ENCODE measurements at places on chromosomes 11 and 22.

- no peak for DNase-seq
Measured at GRCh38 chr11:129315781-129316579, 59.7 kb upstream of the BARX2 start.

GRCh38 chr22:28013611-28014010, 94.6 kb upstream of the PITPNB start:
- DNase-seq: no peak

DNA sequence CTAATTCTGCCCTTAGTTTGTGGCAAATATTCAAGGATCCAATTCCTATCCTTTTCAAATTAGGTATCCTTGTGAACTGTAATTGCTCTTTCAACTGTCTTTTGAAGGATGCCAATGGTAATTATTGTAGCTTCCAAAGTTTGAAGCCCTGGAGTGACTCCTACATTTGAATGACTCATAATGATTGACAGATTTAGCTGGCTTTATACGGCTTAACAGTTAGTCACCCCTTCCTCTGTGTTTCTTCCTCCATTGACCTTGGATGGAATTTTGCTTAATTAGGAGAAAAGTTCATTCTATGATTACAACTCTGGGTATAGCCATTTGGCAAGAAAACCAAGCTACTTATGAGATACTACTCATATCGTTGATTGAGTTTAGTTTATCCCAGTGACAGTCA, 639.3 kb upstream of the KIRREL3 start:
- no peak for DNase-seq

DNA sequence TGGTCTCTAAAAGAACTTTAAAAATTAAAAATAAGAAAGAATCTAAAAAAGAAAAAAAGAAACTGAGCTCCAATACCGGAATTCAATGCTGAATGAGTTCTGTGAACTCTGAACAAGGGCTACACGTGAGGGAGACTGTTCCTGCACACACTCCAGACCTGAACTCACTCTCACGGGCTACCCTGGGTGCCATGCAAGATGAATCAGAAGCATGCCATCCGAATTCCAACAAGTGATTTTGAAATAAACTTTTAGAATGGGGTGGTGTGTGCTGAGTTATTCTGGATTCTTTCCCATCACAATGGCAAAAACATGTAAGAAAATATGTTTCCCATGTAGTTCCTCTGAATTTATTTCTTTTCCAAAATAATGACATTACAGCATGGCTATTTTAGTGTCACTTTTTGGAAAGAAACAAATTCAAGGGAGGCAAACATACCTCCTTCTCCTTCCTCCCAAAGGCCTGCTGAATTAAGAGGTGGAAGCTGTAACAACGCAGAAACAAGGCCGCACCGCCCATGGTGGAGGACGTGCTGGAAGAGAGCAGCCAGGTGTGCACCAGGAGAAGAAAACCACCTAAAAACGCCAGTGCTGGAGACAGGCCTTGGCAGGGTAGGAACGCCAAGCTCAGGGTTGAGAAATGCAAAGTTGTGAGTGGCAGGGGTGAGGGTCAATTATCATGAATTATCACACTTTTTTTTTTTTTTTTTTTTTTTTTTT, 63.2 kb upstream of the ARFGAP3 start:
- DNase-seq: no peak

DNA sequence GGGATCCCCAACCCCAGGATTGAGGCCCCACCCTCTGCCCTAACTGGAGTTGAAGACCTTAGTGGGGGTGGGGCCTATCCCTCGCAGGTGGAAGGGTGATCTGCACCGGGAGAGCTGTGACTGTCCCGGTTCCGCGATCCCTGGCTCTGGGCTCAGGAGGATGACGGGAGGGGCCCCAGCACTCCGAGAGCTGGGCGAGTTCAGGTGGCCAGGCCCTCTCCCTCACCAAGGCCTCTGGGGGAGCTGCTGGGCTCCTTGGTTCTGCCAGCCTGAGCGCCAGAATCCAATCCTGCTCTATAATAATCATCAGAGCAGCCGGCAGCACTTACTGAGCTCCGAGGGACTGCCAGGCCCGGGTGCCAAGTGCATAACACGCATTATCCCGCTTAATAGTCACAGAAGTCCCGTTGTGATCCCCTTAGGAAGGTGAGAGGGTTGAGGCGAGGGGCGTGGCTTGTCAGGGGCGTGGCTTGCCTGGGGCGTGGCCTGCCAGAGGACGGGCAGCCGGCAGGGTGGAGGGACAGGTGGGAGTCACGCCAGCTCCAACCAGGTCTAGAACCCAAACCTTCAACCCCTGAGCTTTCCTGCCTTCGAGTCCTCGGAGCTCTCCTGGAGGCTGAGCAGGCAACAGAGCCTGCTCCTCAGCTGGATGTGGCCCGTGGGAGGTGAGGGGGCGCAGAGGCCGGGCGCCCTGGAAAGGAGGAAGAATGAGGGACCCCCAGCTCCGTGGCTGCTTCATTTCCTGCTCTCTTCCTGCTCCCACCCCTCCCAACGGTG, 7.3 kb upstream of the SYT7 start:
- peak; percentile 38 for DNase-seq

DNA sequence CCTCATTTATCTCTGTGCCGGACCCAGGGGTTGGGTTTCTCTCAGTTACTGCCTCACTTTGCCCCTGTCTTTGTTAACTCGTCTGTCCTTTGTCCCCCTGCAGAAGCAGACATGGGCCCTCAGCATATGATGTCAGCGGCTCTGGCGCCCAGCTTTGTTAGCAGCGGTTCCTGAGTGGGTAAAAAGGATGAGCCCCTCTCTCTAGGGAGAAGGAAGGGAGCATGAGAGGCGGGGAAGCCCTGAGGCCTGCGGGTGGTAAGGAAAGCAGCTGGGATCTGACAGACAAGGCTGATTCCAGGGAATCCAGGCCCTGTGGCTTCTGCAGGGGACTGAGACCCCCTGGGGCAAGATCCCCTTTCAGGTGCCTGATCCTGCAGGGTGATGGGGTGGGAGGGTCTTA, 51.7 kb downstream of the MCM5 start:
- no peak for DNase-seq

- no peak for DNase-seq
Measured at GRCh38 chr11:132463295-132464002, 1068.9 kb downstream of the OPCML start.

DNA sequence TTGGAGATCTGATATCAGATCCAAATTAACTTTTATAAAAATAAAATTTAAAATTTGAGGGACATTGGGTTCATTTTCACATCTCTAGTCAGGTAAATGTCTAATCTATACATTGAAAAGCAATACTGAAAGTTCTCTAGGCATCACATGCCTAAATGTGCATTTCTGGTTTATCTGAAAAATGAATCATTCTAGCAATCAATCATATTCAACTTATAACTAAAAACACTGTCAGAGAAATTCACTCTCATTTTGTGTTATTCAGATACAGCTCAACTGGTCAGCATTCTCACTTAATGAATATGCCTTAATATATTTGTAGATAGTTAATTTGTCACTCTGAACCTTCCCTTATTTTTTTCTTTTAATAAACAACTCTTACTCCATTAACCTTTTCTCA, 243.2 kb downstream of the CASP12 start:
- DNase-seq: no peak

DNA sequence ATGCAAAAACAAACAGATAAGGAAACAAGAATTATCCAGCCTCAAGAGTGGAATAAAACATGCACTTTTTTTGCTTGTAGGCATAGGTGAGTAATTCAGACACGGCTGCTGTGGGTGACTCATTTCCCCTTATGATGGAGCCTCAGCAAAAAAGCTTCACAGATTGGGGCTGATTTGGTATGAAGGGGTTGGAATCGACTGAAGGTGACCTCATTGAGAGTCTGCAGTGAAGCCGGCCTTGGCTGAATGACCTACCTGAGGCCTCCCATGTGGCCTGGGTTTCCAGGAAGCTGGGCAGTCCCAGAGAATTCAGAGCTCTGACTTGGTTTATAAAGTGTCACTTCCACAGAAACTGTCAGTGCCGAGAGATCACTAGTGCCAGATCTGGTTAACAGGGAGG, 34.2 kb upstream of the VPREB1 start:
- peak; percentile 12 for DNase-seq

DNA sequence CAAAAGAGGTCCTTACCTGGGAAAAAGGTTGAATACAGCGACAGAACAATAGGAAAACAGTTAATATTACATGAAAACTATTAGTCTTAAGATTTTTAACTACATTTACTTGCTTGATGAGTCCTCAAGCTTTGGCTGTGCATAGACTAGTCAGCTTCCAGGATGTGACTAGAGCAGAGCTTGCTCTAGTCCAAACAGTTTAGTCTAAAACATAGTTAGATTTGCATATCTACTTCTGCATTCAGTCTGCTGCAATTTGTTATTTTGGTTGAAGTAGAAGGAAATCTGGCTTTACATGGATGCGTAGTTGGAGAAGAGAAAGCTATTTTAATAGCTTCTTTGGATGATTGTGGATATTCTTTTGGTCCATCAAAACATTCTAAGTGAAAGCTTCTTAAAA, 95.3 kb upstream of the ALKBH3 start:
- no peak for DNase-seq

- DNase-seq: no peak
Measured at GRCh38 chr11:92830377-92831155, 138.9 kb upstream of the MTNR1B start.

DNA sequence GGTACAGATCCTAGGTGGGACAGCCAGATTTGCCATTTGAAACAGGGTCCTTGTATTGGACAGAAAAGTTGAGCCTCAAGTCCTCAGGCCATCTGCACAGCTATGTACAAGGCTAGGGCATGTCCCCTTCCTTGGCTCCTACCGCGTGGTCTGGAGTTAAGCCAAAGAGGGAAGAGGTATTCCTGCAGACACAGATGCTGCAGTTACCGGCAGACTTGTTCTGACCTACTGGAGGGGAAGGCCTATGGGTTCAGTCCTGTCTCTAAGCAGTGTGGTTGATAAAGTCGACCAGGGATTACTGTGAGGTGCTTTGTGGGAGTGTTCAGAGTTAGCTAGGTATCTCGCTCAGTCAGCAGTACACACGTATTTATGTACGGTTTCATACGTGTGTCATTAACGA, 180.6 kb downstream of the ADAMTS15 start:
- no peak for DNase-seq

DNA sequence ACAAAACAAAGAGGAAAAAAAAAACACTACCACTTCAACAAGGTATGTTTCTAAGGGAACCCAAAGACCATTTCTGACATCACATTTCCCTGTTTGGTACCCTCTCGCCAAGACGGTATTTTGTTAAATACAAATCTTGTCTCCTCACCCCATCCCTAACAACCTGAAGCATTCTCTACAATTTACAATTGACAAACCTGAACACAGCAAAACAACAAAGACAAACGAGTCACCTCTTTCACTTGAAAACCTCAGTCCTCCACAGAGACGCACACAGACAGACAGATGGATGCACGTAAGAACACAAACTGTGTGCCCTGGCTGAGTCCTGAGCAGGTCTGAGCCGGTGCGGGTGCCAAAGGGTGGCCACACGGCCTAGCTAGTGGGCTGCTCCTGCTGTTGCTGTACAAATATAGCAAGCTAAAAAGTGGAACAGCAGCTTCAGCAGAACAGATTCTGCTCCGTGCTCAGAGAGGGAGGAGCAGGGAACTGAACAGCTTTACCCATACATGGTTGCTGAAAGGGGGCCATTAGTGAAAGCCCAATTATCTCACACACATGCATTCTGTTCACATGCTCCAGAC, 28.5 kb downstream of the CELF1 start:
- DNase-seq: no peak

GRCh38 chr11:111101881-111102280, 143.6 kb upstream of the POU2AF2 start:
- no peak for DNase-seq

- DNase-seq: no peak
Measured at GRCh38 chr11:117993988-117994745, 8.0 kb downstream of the IL10RA start.

DNA sequence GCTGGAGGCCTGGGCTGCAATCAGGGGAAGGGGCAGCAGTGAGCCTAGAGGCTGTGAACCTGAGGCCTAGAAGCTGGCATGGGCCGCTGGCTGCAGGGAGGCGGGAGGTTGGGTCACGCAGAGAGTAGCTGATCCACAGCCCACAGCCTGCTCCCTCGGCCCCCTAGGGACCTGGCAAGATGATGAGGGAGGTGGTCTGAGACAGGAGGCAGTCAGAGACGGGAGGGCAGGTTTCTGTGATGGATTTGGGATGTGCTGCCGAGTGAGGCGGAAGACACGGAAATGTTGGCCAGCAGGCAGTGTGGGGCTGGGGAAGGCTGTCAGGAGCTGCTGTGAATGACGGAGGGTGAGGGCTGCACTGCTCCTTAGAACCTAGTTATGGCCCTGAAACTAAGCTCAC, 22.7 kb downstream of the LRFN4 start:
- DNase-seq: no peak

GRCh38 chr22:19962909-19963806, 21.5 kb upstream of the TXNRD2 start:
- DNase-seq: no peak

GRCh38 chr11:68998390-68998911, 14.6 kb downstream of the MRGPRF start:
- no peak for DNase-seq

- no peak for DNase-seq
Measured at GRCh38 chr11:68541116-68541515, 80.6 kb downstream of the PPP6R3 start.

DNA sequence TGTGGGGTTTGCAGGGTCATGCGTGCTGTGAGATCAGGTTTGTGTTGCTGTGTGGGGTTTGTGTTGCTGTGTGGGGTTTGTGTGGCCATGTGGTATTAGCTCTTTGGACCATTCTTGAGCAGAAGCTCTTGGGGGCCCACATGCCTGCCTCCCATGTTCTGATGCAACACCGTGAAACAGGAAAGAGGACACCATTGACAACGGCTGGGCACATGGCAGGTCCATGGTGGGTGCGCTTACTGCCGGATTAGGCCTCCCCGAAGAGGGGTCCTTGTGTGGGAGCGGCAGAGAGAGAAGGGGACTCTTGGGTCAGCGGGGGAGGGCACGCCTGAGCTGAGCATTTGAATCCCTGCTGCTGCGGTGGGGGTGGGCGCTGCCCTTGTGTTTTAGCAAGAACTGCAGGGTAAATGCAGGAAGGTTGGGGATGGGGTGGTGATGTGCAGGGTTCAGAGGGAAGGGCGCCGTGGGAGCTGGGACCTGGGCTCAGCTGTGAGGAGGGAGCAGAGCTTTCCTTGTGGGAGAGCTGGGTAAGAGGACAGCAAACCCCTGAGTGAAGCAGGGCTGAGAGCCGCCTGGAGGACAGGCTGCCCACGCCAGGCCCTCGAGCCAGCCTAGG, 361.5 kb downstream of the TBC1D22A start:
- no peak for DNase-seq

DNA sequence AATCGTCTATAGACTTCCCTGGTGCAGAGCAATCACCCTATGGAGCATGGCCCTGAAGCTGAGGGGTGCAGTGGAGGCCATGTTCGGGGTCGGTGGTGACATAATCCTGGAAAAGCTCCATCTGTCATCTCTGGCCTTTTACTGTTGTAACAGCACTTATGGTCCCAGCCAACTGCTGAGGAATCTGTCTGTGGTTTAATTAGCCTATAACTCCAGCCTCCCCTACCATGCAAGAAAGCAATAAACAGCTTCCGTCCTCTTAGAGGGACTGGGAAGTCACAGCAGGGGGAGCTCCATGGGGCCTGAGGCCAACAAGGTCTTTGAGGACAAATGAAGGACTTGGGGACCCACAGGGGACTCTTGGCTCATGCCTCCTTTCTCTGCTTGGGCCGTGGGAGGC, 159.1 kb upstream of the NECTIN1 start:
- no peak for DNase-seq

- DNase-seq: no peak
Measured at GRCh38 chr11:31763296-31763695, 47.8 kb downstream of the PAX6 start.

GRCh38 chr11:44912270-44912987, 38.3 kb downstream of the TP53I11 start:
- no peak for DNase-seq

- no peak for DNase-seq
Measured at GRCh38 chr11:57274904-57275498, 38.0 kb upstream of the APLNR start.

All from T-helper 22 cell (primary cell).